HL-60 (cell line): ENCODE measurements at places on chromosomes 4 and X.
A peak's percentile ranks its signal among the peaks of the same experiment; 100 is the strongest.

DNA sequence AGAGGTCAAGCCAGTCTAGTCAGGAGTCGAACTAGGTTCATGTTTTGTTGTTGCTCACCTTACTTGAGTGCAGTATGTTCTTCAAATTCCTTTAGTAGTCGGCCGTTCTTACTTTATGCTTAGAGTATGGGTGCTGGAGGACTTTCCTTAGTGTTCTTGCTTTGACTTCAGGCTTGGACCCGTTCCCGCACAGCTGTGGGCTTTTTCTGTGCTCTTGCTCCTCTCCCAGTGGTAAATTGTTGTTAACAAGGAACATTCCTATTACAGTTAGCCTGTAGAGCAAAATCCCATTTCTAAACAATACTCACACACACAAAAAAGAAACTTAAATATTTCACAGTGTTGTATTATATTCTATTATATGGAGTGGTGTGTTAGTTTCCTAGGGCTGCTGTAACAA lies 113.5 kb downstream of the RAP1GDS1 start:
- no peak for DNase-seq

- DNase-seq, result peak; percentile 8
Observed at GRCh38 chrX:44343412-44344141, at the start of gene EFHC2. Gene EFHC2 (minus strand): TSS chrX:44343672. CDS start chrX:44343588, 84 bp downstream.

- DNase-seq, result no peak
Observed at GRCh38 chr4:90318193-90318592, 191.0 kb downstream of the CCSER1 start.

DNA sequence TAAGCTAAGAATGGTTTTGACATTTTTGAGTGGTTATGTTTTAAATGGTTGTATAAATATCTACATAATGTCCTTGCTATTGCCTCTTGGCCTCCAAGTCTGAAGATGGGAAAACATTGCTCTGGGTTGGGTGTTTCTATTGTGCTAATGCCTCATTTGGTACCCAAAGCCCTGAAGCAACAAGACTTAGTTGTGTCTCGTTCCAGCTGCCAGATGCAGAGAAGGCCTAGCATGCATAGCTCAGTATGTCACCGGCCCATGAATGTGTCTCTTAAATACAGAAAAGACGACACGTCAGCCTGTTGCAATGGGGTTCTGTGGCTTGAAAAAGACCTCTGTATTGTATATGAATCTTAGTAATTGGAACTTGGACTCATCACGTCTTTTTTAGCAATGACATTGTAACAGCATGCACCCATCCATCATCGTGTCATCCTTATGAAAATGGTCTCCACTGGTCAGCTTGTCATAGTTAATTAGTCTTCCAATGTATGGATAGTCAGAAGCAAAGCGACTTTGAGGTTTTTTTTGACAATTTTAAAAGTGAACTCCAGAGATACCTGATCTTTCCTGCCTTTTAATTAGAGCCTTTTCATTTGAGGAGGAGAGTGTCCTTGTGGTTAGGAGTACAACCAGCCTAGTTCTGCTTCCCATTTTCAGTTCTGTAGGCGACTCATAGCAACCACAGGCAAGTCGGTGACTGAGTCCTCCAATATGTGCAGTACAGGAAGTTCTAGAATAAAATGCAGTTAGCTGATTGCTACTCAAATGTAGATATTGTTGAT lies 126.4 kb upstream of the GATB start:
- peak; percentile 66 for DNase-seq

GRCh38 chr4:96519291-96519690 lies 679.4 kb downstream of the PDHA2 start:
- no peak for DNase-seq

DNA sequence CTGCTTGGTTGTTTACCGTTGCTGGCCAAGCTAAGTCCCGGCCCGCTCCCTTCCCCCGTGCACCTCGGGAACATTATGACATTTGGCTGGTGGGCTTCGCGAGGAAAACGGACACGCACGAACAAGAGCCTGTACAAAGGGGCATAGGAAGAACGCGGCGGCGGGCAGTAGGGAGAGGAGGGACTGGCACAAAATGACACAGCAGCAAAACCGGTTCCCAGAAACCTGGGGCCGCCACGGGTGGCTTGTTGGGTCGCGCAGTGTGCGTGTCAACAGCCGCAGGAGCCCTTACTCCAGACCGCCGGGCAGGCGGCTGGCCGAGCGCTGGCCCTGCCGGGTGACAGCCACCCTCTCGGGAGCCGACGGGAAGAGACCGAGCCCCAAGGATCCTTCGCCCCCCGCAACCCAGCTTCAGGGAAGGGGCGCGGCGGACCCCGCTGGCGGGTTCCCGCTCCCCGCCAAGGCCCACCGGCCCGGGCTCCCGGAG lies 1.6 kb upstream of the LIN54 start:
- DNase-seq, result peak; percentile 45

GRCh38 chrX:40772290-40772689 lies 36.9 kb upstream of the MED14 start:
- DNase-seq, result no peak

DNA sequence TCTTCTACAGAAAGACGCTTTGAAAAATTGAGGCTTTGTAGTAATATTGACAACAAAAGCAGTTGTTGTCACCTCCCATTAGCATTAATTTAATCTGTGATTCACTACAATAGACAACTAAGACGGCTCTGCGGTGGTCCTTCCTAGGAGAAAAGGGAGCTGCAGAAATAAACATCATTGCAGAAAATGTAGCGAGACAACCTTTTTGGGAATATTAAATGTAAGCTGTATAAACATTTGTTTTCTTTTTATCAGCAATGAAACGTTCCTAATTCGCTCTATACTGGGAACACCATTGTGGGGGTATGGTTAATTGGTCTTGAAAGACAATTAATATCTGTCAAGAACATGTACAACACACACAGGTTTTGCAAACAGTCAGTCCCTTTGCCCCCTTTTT lies 583.3 kb upstream of the TENM3 start:
- no peak for DNase-seq

- no peak for DNase-seq
Observed at GRCh38 chr4:74441744-74442143, 3.2 kb upstream of the AREG start.

DNA sequence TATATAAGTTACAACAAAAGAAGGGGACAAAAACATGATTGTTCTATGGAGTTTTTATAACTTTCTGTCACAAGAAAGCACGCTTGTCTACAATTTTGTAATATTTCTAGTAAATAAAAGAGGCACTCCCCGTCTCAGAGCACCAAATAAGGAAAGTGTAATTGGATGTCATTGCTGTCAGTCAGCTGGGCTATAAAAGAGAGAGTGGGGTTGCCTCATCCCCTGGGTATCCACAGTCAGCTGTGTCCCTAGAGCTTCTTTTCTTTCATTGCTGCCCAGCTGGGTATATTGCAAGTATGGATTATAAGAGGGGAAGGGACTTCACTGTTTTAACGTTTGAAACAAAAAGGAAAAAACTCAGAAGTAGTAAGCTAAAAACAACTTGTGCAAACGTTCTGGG lies 61.3 kb downstream of the NPNT start:
- DNase-seq, result no peak

DNA sequence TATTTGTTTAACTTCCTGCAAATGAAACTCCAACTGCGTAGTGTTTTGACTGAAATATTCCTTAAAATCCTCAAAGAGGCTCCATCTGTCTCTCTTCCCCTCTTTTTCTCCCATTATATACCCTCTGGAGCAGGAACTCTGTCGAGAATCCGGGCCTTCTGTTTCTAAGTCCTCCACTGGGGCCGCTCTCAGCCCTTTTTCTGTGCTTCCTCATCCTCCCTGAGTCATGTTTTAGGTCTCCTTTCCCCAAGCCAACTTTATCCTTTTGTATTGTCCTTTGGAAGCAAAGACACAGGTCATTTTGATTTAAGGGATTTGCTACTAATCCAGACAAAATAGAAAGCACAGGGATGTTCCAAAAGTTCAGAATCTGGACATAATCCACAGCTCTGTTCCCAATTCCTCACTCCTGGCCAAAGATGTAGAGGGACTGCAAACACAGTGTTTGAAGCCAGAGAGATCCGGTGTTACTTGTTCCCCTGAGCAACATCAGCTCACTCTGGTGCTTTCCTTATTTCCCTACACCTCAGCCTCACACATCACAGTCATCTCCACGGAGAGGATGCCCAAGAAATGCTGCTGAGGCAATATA lies 131.0 kb upstream of the KLF3 start:
- no peak for DNase-seq

DNA sequence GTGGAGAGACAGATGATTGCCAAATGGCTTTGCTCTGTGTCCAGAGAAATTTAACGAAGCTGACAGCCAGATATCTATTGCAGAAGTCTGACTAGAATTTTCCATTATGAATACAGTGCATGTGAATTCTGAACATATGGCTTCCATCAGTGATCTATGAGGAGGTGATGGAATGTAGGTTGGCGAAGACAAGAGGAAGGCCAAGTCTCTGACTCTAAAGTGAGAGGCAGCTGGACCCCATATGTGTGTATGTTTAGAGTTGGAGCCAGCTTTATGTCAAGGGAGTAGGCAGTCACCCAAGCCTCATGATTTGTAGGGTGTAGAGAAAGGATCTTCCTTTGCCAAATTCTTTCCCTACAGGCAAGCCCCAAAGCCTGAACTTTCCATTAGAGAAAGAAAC lies 76.2 kb upstream of the TEX13D start:
- no peak for DNase-seq

DNA sequence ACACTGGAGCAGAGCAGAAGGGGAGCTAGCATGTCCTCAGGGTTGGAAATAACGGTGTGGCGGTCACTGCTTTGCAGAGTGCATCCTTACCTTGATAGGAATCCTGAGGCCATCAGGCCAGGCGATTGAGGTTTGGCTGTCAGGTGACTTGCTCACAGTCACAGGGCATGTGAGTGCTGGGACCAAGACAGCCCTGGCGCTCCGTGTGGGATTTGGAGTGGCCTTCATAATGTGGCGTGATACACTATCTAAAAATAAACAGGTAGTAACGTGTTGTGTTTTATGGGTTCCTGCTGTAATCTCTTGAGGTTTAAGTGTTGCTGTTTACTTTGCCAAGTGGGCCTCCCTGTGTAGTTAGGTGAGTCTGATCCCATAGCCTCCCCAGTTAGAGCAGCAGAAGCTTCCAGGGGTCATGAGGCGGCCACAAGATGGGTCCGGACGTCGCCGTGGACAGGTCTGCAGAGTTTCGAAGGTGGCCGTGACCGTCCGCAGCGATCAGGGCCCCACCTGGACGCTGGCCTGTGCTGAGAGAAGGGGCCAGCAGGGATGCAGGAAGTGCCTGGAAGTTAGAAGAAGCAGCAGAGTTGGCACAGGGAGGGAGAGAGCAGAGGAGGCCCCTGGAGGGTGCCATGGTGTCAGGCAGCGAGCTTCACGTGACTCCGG lies 27.7 kb downstream of the RGS12 start:
- DNase-seq, result no peak

DNA sequence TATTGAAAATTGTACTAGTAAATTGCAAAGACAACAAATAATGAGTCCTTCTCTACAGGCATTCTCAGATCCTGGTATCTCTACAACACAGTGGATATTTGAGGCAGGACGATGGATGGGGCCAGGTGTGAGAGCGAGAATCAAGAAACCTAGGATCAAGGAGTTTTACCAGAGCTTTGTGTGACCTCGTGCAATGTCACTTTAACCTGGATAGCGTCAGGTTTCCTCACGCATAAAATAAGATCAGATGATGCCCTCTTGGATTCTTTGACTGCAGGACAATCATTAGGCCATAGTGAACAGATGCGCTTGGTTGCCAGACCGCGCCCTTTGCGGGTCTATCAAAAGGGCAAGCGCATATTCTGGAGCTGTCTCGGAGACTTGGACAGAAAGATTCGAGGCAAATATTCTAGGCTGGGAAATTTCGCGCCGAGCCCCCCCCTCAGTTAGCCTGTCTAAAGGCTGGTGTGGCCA lies 66.6 kb downstream of the FBXO8 start:
- no peak for DNase-seq

GRCh38 chr4:79653871-79654270 lies 245.8 kb upstream of the GK2 start:
- no peak for DNase-seq

DNA sequence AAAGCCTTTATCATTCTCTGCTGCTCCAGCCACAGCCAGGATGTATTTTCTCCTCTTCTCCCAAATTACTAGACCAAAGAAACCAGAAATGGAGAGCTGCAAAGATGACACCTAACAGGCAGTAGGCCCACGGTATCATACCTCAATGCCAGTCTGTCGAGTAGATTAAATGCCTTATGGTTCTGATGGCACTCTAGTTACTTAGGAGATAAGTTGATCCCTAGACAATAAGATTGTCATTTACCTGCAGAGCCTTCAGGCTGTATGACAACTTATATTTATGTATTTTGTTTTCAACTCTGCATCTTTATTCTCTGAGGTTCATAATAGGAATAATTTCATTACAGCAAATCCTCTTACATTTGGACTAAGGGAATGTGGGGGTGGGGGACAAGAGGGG lies 262.1 kb downstream of the LDB2 start:
- DNase-seq, result no peak

DNA sequence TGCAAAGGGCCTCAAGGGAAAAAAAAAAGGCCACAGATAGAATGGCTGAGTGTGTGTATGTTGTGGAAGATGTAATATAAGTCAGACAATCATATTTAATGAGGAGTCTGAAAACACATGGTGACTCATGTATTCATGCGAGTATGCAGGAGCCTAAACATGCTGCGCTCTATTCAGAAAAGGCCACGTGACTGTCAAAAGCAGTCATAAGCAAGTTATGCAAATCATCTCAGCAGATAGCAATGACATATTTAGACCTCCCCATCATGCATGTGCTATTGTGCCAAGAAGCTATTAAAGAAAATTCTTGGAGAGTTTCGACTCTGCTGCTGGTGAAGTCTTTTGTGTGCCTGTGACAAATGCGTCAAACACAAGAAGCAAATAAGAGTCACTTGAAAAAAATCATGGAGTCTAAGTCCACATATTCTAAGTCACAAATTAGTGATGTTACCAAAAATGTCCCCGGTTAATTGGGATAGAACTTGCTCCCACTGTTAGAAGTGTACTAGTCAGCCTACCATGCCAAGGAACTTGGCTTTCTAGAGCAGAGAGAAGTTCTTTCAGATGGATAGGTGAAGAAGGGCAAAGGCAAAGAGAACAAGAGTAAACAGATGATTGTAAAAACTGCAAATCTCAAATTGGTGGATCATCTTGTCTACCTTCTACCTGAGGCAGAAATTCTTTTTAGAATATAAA lies 5.0 kb downstream of the LNX1 start:
- DNase-seq, result no peak

GRCh38 chrX:102727761-102728160 lies 7.2 kb downstream of the GPRASP3 start:
- no peak for DNase-seq

GRCh38 chr4:89373394-89373793 lies 65.8 kb upstream of the GPRIN3 start:
- no peak for DNase-seq

DNA sequence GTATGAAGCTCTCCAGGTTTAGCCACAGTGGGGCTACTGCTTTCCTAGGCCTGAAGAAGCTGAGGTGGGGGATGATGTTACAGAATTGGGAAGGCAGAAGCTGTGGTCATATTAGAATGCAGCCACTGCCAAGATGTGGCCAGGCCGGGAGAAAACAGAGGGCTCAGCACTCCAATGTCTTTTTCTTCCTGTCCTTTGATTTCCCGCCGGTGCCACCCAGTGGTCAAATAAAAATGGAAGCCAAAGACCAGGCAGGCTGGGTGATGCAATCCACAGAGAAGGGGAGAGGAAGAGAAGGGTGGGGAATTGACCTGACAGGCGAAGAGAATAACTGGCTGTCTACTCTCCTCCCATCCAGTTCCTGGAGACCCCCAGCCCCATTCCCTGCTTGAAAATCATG lies 94.9 kb upstream of the SHISA3 start:
- DNase-seq, result peak; percentile 27

GRCh38 chr4:17664755-17665154 lies 50.3 kb downstream of the MED28 start:
- DNase-seq, result peak; percentile 70

GRCh38 chrX:68757731-68758130 lies 71.1 kb upstream of the EFNB1 start:
- no peak for DNase-seq

- no peak for DNase-seq
Observed at GRCh38 chr4:107147873-107148272, 111.8 kb upstream of the DKK2 start.
